ENCODE measurements at places on chromosomes 5 and 9.
A peak's percentile ranks its signal among the peaks of the same experiment; 100 is the strongest.

GRCh38 chr5:173762930-173763329 lies 125.2 kb upstream of the CPEB4 start:
- DNase-seq = no peak

GRCh38 chr9:137115394-137116026 lies 977 bp upstream of the DPP7 start:
- no peak for DNase-seq

DNA sequence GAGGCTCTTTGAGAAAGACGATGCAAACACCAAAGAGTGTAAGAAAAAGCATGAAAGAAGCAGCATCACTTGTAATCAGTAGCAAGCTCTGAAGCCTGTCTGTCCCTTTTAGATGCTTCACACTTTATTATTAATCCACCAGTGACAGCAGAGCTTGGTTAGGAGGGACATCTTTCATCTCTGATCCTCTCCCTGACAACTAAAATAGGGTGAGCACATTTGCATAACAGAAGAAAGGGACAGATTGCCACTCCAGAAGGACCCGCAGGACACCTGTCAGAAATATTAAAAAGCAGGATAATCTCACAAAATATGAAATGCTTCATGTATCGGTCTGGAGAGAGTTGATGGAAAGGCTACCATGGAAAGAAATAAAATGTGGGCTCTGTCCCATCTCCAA lies 71.4 kb upstream of the MAP1B start:
- DNase-seq = no peak

DNA sequence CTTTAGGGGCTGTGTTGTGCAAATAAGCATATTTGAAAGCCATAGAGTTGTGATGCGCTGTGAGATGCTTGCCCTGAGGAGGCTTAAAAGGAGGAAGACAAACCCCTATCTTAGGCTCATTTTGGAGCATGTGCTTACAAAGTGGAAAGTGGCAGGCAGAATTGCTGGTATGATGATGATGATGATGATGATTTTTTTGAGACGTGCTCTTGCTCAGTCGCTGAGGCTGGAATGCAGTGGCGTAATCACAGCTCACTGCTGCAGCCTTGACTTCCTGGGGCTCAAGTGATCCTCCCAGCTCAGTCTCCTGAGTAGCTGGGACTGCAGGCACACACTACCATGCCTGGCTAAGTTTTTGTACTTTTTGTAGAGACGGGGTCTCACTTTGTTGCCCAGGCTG lies 1.7 kb downstream of the CNOT8 start:
- DNase-seq = no peak

- DNase-seq = no peak
These were observed 364.2 kb downstream of the OSTF1 start for GRCh38 chr9:75452512-75452911.

- peak; percentile 85 for DNase-seq
These were observed 107.7 kb upstream of the TLX3 start for GRCh38 chr5:171201310-171201709.

DNA sequence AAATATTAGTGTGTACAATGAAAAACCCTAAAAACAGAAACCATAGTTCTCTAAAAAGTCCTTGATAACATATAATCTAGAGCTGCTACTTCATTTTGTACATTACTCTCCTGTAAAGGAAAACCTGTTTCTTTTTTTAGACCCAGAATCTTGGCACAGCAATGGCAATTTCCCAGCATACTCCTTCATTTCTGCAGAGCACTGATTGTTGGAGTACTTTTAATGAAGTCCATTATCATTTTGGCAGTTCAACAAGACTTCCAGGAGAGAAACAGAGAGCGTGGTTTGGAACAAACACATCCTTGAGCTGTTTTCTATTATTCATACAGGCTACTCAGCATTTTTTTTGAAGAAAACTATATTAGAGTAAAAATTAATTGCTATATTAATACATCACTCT lies 22.7 kb upstream of the MROH2B start:
- no peak for DNase-seq

- DNase-seq = no peak
These were observed 215.1 kb downstream of the C9orf50 start for GRCh38 chr9:129405827-129406213.

DNA sequence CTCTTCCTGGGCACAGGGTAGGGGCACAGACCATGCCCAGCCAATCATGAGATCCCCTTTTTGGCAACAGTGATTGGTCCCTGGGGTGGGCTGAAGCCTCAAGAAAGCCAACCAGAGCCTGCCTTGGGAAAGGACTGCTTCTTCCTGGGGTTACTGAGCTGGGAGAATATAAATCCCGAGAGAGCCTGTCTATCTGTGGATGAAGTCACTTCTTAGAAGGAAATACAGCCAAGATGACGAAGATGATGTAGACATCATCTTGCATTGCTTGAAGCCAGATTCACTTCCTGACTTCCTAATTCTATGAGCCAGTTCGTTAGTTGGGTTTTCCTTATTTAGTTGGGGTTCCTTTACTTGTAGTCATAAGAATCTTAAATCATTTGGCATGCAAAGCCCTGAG lies 50.1 kb upstream of the PWWP2A start:
- DNase-seq = no peak

DNA sequence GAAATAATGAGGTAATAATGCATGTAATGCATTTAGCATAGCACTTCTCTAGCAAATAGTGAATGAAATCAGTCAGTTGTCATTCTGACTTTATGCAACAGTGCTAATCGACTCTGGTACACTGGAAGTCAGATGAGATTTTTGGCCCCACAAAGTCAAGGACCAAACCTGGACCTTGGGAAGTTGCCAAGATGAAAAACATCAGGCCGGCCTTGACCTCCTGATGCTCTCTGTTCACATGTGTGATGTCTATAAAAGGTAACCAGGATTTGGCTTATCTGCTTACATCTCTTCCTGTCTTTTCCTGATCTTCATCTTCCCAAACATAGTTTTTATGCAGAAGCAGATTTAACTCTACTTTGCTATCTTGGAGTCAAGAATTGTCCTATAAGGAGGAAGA lies 39.5 kb downstream of the SLC22A5 start:
- no peak for DNase-seq

DNA sequence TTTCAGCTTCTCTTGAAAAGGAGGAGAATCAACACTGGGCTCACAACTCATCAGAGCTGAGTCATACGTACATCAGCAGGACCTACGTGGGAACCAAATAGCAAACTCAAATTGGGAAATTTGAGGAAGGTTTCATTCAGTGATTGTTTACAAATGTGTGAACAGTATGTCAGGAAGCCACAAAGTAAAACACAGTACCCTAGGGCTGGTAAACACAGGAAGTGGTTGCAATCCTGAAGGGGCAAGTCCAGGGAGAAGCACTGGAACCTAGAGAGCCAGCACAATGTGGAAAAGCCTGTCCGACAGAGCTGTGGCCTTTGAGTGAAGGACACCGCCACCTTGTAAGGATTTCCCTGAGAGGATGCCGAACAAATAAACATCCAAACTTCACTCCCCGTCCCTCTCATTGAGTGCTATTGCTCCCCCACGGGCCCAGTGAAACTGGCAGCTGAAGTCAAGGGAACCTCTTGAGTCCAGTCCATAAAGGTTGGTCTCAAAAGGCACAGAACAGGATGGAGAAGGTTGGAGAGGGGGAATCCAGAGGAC lies 26.7 kb upstream of the RICTOR start:
- no peak for DNase-seq

- peak; percentile 44 for DNase-seq
These were observed at the start of gene CFAP157 for GRCh38 chr9:127706836-127707241. TSS of gene CFAP157 (plus strand) at chr9:127706988. CDS start at chr9:127707032, 44 bp downstream.

- DNase-seq = no peak
These were observed 76.7 kb downstream of the EPB41L4A start for GRCh38 chr5:112342389-112342788.

DNA sequence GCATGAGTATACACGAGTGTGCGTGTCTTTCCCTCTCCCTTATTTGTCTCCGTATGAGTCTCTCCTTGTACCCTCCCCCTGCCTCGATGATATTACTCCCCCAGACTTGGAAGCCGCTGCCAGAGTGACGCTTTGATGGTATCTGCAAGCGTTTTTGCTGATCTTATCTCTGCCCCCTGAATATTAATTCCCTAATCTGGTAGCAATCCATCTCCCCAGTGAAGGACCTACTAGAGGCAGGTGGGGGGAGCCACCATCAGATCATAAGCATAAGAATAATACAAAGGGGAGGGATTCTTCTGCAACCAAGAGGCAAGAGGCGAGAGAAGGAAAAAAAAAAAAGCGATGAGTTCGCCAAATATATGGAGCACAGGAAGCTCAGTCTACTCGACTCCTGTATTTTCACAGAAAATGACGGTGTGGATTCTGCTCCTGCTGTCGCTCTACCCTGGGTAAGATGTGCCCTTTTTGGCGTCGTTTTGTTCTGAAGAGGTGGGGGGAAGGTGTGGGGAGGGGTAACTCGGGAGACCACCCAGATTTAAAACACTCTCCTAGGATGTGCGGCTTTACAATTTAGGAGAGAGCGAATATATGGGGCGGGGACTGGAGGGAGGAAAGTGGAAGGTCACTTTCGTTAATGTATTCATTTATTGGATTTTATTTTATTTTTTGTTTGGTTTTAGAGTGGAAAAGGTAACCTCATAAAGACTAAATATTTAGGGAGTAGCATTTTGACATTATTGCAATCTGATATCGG lies at the start of gene GABRG2:
GABRG2 (plus strand) TSS at position 119 of the 757 bp plus-strand sequence; CDS start at position 346, 227 bp downstream.
- DNase-seq = no peak

DNA sequence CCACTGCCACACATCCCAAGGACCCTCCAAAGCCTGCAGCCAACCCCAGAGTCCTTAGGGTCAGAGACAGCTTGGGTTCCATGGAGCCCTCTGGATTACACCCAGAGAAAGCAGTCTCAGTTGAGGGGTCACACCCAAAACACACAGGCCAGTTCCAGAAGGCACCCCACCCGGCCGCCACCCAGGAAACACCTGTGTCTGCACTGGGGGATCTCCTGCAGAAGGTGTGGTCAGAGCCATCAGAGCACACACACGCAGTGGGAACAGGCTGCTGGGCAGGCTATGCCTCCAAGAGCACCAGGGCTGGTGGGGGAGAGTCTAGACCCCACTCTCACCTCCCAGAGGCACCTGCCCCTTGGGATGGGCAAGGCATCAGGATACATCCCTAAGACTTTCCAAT lies 27.3 kb downstream of the NIPAL4 start:
- no peak for DNase-seq
